Glutamatergic neuron (in vitro differentiated cells): ENCODE measurements at places on chromosomes 16 and 17. TPM values are rescaled to one million over a fixed set of nuclear protein-coding genes. Genes with fewer than 3 reads are reported as not detected.

- DNase-seq = no peak
These were observed 8.0 kb downstream of the EIF4A3 start for GRCh38 chr17:80138856-80139426.

The ASIC2 gene
- total RNA-seq = 0.74 TPM

The MFAP4 gene
- total RNA-seq = 37.7 TPM

DNA sequence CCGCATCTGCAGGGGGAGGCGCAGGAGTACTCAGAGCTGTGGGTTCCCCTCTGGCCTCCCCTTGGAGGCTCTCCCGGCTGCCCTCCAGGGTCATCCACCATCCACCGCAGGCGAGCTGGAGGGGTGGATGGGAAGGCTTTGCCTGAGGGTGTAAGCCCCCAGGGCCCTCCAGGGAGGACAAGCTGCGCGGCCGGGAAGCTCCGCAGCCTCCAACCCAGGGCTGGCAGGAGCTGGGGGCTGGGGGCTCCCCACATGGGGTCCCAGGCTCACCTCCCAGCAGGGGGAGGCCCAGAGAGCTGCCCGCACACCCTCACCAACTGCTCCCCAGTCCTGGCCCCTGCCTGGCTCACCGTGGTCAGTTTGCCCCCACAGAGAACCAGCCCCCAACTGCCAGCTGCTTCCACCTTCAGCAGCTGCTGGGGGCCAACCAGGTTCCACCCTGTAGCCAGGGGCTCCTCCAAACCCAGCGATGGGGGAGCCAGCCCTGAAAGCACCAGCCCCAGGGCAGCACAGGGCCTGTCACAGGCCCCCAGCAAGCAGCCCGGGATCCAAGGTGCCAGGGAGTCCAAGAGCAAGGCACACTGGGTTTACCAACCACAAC is 19.8 kb upstream of the CHMP6 start:
- DNase-seq = peak; percentile 28

The WNT9B gene
- total RNA-seq = not detected

DNA sequence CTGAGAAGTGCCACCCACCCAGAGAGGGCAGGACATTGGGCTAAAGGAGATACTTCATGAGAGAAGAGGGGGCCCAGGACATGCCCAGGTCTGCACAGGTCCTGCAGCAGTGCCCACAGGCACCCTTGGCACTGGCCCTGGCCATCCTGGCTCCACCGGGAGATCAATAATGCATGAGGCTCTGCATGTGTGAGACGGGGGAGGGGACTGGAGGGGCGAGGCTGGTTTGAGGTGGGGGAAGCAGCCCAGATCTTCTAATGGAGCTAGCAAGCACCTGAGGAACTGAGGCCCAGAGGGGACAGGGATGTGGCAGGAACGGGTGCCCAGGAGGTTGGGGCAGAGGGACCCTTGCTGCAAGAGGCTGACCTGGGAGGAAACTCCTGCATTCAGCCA is 567 bp downstream of the OSBPL7 start:
- peak; percentile 34 for DNase-seq

- no peak for DNase-seq
These were observed 143.3 kb downstream of the STX8 start for GRCh38 chr17:9432134-9432885.

- no peak for DNase-seq
These were observed 179.1 kb downstream of the TOX3 start for GRCh38 chr16:52367821-52368220.

The HSPB9 gene
- total RNA-seq = 0.44 TPM

- DNase-seq = no peak
These were observed 378.7 kb downstream of the HS3ST4 start for GRCh38 chr16:26070302-26071100.

DNA sequence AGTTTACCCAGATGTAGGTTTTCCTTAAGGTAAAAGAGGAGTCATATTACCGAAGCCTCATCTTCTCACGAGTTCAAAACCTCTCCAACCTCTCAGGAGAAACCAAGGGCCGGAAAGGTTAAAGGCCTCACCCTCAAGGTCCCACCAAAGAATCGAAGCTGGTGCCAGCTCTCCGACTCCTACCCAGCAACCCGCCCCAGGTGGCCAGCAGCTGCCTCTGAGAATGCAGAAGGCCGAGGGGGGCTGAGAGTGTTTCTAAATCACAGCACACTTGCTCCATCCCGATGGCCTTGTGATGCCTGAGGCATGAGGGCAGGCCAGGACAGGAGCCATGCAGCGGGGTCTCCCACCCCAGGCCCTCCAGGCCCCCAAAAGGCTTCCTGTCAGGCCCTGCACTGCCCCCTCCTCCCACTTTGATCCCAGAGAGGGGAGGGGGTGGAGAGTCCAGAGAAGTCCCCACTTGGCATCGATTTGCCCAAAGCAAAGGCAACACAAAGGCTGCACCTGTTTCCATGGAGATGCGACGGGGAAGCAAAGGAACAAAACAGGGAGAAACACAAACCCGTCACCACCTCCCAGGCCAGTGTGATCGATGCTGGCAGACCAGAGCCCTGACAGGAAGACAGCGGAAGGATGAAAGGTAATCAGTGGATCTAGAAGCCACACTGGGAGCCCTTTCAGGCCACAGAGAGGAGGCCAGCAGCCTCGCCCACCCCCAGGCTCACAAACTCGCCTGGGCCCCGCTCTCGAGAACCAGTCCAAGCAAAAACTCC is 39.0 kb downstream of the CUEDC1 start:
- peak; percentile 42 for DNase-seq

The ZNF750 gene
- 1.4 TPM for total RNA-seq
